ENCODE measurements at places on chromosomes 6 and 20. TPM values are rescaled to one million over a fixed set of nuclear protein-coding genes. Genes with fewer than 3 reads are reported as not detected.

SAMD3 gene
- 9.6 TPM for polyA plus RNA-seq

ARFRP1 gene
- polyA plus RNA-seq: 94.0 TPM

NKX2-4 gene
- under 0.01 TPM for polyA plus RNA-seq

SOX4 gene
- 85.7 TPM for polyA plus RNA-seq

SYTL3 gene
- 109 TPM for polyA plus RNA-seq

MMP24 gene
- polyA plus RNA-seq: 0.11 TPM

AKAP7 gene
- polyA plus RNA-seq: 12.0 TPM

HDAC2 gene
- 87.8 TPM for polyA plus RNA-seq

ID1 gene
- polyA plus RNA-seq: 138 TPM

GRIK2 gene
- polyA plus RNA-seq: 0.18 TPM

RAET1G gene
- polyA plus RNA-seq: 0.64 TPM

RIPOR3 gene
- 23.4 TPM for polyA plus RNA-seq

LY6G6F gene
- polyA plus RNA-seq: not detected

DEFB121 gene
- not detected for polyA plus RNA-seq

TXLNB gene
- polyA plus RNA-seq: 6.3 TPM

CSNK2A1 gene
- 34.9 TPM for polyA plus RNA-seq

GGTLC1 gene
- polyA plus RNA-seq: not detected

DCDC2 gene
- 0.25 TPM for polyA plus RNA-seq

TUBB1 gene
- polyA plus RNA-seq: 0.14 TPM

SLA2 gene
- polyA plus RNA-seq: 6.8 TPM

NT5E gene
- 3.7 TPM for polyA plus RNA-seq

CCM2L gene
- 3.3 TPM for polyA plus RNA-seq

MAP7 gene
- polyA plus RNA-seq: 7.8 TPM

CHRNA4 gene
- 0.14 TPM for polyA plus RNA-seq

TGM6 gene
- not detected for polyA plus RNA-seq

SLC26A8 gene
- 0.11 TPM for polyA plus RNA-seq

POU3F2 gene
- 0.02 TPM for polyA plus RNA-seq

MOXD1 gene
- polyA plus RNA-seq: 3.2 TPM

Measured in thymus (tissue), 14 donors.